ENCODE measurements at places on chromosomes 4 and X.
A peak's percentile ranks its signal among the peaks of the same experiment; 100 is the strongest.

DNA sequence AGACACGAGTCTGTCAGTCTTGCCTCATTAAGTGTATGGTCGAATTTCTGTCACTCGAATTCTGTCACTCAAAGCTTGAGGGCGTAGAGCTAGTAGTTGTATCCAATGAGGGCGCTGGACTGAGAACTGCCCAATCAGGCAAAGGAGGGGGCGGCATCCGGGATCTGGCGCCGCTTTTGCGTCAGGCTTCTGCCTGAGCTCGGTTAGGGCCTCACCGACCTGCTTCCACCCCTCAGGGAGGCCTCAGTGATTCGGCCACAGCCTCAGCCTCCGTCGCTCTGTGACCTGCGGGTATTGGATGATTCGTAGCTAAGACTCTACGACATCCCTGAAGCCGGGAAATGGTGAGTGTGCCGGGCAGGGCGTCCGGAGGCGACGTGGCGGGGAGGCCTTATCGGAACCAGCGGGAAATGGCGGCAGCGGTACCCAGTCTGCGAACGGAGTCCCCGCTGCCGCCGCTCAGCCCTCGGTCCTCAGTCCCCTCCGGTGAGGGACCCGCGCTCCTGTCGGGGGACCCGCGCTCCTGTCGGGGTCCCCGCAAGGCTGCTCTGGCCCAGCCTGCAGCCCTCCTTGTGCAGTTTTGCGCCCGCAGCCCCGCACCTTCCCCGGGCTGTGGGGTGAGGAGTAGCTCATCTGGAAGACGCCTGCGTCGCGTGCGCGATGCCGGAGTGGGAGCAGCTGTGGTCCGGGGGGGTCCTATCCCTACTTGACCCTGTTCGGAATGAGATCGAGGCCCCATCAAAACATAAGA, 88.3 kb downstream of the ZNF718 start:
- DNase-seq = peak; percentile 42

GRCh38 chr4:100826808-100827548, 309.2 kb upstream of the EMCN start:
- no peak for DNase-seq

GRCh38 chr4:20305976-20306375, 54.3 kb downstream of the SLIT2 start:
- DNase-seq = no peak

- DNase-seq = no peak
Observed at GRCh38 chrX:7347465-7347864, 199.5 kb upstream of the PUDP start.
